HS-5 (cell line): ENCODE measurements at places on chromosomes 5 and 9.

GRCh38 chr9:98791608-98792490 lies 4.5 kb downstream of the ANKS6 start:
- no peak for DNase-seq

- DNase-seq: no peak
Observed at GRCh38 chr5:68279984-68280383, 64.4 kb downstream of the PIK3R1 start.

DNA sequence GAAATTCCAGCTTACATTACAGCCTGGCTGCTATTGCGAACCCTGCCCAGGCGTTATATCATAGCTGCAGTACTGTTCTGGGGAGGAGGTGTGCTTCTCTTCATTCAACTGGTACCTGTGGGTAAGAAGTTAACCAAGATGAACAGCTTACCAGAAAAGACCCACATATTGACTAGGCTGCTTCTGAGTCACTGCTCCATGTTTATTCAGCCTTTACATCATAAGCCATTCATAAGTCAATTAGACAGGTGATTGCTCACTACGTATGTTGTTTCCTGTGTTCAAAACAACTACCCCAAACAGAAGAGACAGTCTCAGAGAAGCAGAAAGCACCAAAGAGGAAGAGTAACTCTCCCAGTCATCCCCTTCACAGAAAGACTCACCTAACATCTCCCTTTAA lies 34.7 kb upstream of the SLC22A5 start:
- no peak for DNase-seq

GRCh38 chr9:68685770-68686169 lies 19.3 kb upstream of the PIP5K1B start:
- no peak for DNase-seq

GRCh38 chr9:131474711-131475110 lies 28.0 kb upstream of the POMT1 start:
- no peak for DNase-seq

DNA sequence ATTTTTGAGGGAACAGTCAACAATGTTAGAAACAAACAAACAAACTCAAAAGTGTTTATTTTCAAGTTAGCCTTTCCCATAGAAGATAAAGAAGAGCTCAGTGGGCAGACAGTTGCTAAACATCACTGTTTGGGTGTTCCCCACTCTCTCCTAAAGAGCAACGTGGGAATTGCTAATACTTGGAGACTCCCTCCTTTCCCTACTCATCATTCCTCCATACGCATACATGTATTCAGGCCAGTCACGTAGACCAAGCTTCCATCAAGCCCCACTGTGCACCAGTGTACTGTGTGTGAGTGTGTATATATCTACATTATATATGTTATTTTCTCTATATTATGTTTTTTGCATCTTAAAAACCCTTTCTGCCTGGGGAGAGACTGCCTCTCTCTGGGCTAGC lies 115.0 kb upstream of the EGFLAM start:
- DNase-seq: no peak
